ENCODE measurements at places on chromosomes 7 and 10.
A peak's percentile ranks its signal among the peaks of the same experiment; 100 is the strongest.

GRCh38 chr10:49220031-49220430, 31.8 kb upstream of the TMEM273 start:
- no peak for DNase-seq

DNA sequence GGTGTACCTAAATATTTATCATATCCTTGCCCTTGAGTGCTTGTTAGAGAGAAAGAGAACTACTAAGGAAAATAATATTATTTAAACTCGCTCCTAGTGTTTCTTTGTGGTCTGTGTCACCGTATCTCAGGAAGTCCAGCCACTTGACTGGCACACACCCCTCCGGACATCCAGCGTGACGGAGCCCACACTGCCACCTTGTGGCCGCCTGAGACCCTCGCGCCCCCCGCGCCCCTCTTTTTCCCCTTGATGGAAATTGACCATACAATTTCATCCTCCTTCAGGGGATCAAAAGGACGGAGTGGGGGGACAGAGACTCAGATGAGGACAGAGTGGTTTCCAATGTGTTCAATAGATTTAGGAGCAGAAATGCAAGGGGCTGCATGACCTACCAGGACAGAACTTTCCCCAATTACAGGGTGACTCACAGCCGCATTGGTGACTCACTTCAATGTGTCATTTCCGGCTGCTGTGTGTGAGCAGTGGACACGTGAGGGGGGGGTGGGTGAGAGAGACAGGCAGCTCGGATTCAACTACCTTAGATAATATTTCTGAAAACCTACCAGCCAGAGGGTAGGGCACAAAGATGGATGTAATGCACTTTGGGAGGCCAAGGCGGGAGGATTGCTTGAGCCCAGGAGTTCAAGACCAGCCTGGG, 11.4 kb downstream of the SERPINE1 start:
- peak; percentile 97 for DNase-seq

- no peak for DNase-seq
Measured at GRCh38 chr10:70114902-70115301, 17.7 kb downstream of the AIFM2 start.

- no peak for DNase-seq
Measured at GRCh38 chr7:1355568-1356340, 103.5 kb downstream of the MICALL2 start.

DNA sequence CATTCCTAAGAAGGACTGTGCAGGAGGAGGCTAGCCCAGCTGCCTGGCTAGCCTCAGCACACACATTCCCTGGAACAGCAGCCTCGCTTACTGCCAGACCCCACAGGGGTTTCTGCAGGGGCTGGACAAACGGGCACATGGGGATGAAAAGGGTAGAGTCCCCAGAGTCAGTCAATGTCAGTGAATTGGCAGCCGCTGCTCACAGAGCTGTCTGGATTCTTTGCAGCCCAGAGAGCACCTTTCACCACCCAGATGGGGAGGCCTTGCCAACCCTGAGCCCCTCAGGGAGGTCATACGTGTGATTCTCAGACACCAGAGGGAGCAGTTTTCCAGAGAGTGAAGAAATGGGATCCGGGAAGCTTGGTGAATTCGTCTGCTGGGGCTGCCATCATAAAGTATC, 143.3 kb downstream of the KCNMA1 start:
- DNase-seq, result no peak

GRCh38 chr10:133009218-133009950, 67.0 kb upstream of the CFAP46 start:
- peak; percentile 73 for DNase-seq

DNA sequence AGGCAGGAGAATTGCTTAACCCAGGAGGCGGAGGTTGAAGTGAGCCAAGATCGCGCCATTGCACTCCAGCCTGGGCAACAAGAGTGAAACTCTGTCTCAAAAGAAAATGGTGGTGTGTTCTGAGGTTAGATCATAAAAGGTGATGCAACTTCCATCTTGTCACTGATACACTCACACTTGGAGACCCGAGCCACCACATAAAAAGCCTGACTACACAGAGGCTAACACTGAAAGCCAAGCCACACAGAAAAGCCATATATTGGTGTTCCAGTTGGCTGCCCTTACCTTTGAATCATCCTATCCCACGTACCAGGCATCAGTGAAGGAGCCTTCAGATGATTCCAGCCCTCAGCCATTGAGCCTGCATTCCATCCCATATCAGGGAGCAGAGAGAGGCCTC, 4.0 kb downstream of the MORN4 start:
- no peak for DNase-seq

- DNase-seq, result peak; percentile 25
Measured at GRCh38 chr7:13055732-13056368, 368.4 kb downstream of the ARL4A start.

- DNase-seq, result no peak
Measured at GRCh38 chr7:50798126-50798525, 15.4 kb upstream of the GRB10 start.

GRCh38 chr7:128231021-128231420, 10.1 kb upstream of the LEP start:
- no peak for DNase-seq

DNA sequence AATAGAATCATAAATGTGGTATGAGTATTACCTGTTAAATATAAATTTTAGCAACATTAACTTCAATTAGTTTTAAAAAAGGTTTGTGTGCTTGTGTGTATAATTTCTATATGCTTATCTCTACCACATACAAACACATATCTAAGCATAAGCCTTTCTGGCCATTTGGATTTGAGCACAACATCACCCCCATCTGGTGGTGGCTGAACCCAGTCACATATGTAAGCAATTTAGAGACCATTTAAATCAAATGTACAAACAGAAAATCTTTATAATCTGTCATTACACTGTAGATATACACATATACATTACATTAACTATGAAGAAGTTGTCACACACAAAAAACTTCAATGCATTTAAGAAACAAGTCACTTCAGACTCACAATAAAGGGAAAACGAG, 31.7 kb downstream of the GPR22 start:
- DNase-seq, result peak; percentile 85

GRCh38 chr10:52563360-52563759, 209.2 kb downstream of the MBL2 start:
- no peak for DNase-seq

DNA sequence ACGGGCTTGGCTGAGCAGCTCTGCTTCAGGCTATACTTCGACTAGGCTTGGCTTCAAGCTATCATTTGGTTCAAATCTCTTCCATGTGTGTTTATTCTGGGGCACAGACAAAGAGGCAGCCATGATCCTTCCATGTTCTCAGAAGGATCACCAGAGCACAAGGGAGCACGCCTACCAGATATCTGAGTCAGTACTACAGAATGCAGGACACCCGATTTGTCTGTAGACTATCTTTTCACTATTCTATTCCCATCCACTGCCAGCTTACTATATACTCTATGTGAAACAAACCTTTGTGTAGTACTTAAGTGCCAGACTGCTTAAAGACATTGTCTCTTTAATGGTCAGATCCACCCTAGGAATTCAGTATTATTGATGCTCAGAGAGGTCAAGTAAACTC, 35.1 kb downstream of the CH25H start:
- DNase-seq, result no peak
